Posterior vena cava (tissue), 2 donors: ENCODE measurements at places on chromosomes 4 and X. TPM values are rescaled to one million over a fixed set of nuclear protein-coding genes. Genes with fewer than 3 reads are reported as not detected.

DNA sequence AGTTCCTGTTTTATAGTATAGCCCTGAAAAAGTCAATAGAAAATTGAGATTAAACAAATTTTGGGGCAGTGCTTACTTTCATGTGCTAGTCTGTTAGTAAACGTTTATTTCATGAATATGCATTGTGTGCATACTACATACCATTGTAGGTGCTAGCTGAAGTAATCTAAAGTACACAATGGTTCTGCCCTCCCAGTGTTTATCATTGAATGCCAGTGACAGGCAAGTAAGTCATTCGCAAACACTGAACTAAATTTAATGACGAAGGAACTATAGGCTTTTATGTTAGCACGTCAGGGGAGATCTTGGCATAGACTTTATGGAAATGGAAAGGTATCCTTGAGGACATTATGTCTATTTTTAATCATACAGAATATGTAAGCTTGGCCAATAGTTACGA lies 426.9 kb upstream of the EPHA5 start:
- DNase-seq, result no peak

- DNase-seq, result no peak
These were observed 132.6 kb downstream of the PACRGL start for GRCh38 chr4:20832826-20833225.

DNA sequence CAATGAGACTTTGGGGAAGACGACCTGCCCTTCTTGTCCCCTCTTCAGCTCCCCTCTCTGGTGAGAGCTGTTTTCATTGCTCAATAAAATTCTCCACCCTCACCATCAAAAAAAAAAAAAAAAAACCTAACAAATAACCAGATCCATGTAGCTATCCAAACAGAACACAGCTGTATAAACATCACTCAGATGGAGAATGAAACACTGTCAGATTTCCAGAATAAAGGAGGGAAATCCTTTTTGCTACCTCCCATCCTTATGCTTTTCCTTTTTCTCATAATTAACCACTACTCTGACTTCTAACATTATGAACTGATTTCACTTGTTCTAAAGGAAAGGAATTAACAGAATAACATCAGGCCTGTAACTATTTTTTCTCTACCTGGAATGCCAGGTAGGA lies 155.6 kb downstream of the PPP4R3C start:
- DNase-seq, result no peak

- DNase-seq, result no peak
These were observed 43.0 kb upstream of the PSAPL1 start for GRCh38 chr4:7477695-7478094.

- no peak for DNase-seq
These were observed 251.4 kb upstream of the DDX53 start for GRCh38 chrX:22748093-22748999.

DNA sequence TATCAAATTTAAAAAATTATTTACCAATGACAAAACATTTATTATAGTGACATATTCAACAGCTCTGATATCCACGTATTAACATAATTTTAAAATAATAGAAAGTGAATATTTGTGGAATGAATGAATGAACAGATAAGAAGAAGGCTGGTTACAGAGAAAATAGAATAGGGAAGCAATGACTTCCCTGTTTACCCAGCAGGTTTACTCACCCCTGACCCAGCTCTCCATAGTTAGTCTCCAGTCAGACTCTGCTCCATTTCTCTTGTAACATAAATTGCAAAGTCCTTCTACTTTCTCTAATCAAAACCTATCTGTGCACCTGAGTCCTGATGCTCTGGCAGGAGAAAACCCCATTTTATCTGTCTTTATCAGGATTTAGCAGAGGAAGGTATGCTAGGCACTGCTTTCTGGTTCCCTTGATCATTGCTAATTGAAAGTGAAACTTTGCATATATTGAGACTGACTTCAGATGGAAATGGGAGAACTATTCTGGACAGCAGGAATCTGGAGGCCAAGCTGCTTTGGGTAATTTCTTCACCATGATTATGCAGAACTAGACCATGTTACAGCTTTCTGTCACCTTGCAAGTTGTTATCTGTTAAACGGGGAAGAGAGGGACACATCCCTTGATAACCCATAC lies 363.0 kb downstream of the FAT4 start:
- DNase-seq, result no peak

BRS3 gene
- total RNA-seq, result not detected

ASMT gene
- total RNA-seq, result 0.97 TPM

IBSP gene
- total RNA-seq, result not detected

ANXA3 gene
- total RNA-seq, result 20.0 TPM

HNRNPH2 gene
- total RNA-seq, result 54.4 TPM

APLN gene
- 8.5 TPM for total RNA-seq
